ENCODE measurements at places on chromosomes 2 and 18. TPM values are rescaled to one million over a fixed set of nuclear protein-coding genes. Genes with fewer than 3 reads are reported as not detected.

Gene NT5C1B
- total RNA-seq = not detected

Gene LIPG
- total RNA-seq = 0.93 TPM

Gene FBXO48
- total RNA-seq = 0.67 TPM

Gene CAPN14
- 0.22 TPM for total RNA-seq

Gene AMER3
- total RNA-seq = not detected

Gene TNFAIP6
- 5.2 TPM for total RNA-seq

Gene ARHGAP15
- 6.9 TPM for total RNA-seq

Gene DUSP2
- 9.0 TPM for total RNA-seq

Gene UGT1A10
- not detected for total RNA-seq

Gene NGEF
- 4.8 TPM for total RNA-seq

- peak overlapping the region; percentile 27 for H3K27ac ChIP-seq
- peaks cover 37% of the 10 kb centered on the region for H3K4me1 ChIP-seq
- H3K27me3 ChIP-seq = no peaks in the 10 kb centered on the region
- H3K36me3 ChIP-seq = peaks cover 45% of the 10 kb centered on the region
These were observed 12.2 kb downstream of the MYOM1 start for GRCh38 chr18:3207565-3207964.

DNA sequence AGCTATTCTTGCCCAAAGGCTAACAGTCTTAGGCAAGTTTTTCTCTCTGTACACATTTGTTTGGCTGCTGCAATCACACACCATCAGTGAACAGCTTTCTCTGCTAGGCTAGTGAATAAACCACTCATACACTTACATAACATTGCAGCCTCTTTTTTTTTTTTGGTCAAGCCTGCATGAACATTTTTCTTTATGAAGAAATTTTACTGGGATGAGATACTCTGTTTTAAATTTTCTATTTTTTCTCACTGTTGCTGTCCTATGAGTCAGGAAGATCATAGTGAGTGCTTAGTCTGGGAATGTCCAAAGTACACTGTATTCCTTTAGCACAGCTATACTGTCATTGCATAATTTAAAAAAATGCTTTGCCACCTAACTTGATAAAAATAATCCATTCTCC, 58.5 kb downstream of the ROCK1 start:
- H3K4me1 ChIP-seq = no peaks in the 10 kb centered on the region
- H3K36me3 ChIP-seq = no peaks in the 10 kb centered on the region
- DNase-seq = no peak
- H3K27me3 ChIP-seq = no peaks in the 10 kb centered on the region
- no peak overlapping the region for H3K4me3 ChIP-seq

DNA sequence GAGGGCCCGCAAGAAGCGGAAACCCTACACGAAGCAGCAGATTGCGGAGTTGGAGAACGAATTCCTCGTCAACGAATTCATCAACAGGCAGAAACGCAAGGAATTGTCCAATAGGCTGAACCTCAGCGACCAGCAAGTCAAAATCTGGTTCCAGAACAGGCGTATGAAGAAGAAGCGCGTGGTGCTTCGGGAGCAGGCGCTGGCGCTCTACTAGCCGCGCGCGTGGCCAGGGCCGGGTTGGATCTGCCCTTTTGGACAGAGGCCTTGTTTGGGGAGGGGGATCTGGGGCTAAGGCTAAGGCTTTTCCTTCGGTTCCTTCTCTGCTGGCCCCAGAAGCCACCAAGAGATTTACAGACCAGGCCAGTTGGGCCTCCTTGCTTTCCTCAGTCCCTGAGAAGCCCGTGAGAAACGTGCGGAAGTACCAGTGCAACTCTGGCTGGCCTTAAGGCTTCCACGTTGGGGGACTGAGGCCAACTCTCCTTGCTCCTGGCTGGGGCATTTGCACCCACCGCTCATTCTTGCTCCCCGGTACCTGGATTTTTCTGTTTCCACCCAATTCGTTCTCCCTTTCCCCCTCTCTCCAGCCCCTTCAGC, 1.0 kb downstream of the HOXD12 start:
- no peaks in the 10 kb centered on the region for H3K36me3 ChIP-seq
- no peak overlapping the region for H3K4me3 ChIP-seq
- peaks cover 45% of the 10 kb centered on the region for H3K4me1 ChIP-seq
- DNase-seq = no peak
- H3K27me3 ChIP-seq = peaks cover 66% of the 10 kb centered on the region

- no peak overlapping the region for H3K27ac ChIP-seq
- no peaks in the 10 kb centered on the region for H3K36me3 ChIP-seq
- DNase-seq = no peak
- no peak overlapping the region for H3K4me3 ChIP-seq
- no peaks in the 10 kb centered on the region for H3K27me3 ChIP-seq
These were observed 64.3 kb upstream of the MSTN start for GRCh38 chr2:190126798-190127197.

GRCh38 chr2:26653207-26654060, 12.3 kb upstream of the CIB4 start:
- no peaks in the 10 kb centered on the region for H3K27me3 ChIP-seq
- H3K4me1 ChIP-seq = no peaks in the 10 kb centered on the region
- no peak overlapping the region for H3K4me3 ChIP-seq
- no peak for DNase-seq
- H3K27ac ChIP-seq = no peak overlapping the region

GRCh38 chr2:166297951-166298350, 77.8 kb downstream of the SCN9A start:
- H3K4me1 ChIP-seq = no peaks in the 10 kb centered on the region
- no peak overlapping the region for H3K27ac ChIP-seq
- DNase-seq = no peak
- no peaks in the 10 kb centered on the region for H3K27me3 ChIP-seq
- H3K36me3 ChIP-seq = no peaks in the 10 kb centered on the region
- H3K4me3 ChIP-seq = no peak overlapping the region

DNA sequence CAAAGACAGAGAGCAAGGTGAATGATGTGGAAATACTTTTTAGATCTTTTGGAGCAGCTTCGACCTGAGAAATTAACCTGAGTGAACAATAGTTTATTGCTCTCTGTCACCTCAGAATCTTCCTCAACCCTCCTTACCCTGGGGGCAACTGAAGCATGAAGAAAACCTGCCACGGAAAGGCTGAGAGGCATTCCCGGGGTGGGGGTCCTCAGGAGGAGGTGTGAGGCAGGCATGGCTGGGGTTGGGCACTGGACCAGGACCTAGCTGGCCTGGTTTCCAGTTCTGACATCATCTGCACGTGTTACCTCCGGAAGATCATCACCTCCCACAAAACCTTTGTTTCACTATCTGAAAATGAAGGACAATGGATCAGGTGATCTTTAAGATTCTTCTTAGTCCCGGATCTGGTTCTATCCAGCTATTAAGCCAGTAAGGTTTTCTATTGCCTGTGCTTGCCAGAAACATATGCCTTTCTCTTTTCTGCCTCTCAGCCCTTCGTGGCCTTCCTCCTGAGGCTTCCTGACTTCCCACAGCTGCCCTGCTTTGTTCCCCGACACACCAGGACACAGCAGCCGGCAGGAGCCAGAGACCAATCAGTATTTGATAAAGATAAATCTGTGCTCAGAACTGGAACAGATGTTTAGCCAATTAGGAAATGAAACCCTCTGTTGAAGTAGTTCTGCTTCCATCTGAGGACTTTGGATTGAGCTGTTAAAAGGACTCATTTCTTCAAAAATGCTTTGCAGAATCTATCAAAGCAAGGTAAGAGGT, 232.5 kb downstream of the TDRD15 start:
- H3K27ac ChIP-seq = no peak overlapping the region
- H3K36me3 ChIP-seq = no peaks in the 10 kb centered on the region
- no peaks in the 10 kb centered on the region for H3K4me1 ChIP-seq
- H3K4me3 ChIP-seq = no peak overlapping the region

DNA sequence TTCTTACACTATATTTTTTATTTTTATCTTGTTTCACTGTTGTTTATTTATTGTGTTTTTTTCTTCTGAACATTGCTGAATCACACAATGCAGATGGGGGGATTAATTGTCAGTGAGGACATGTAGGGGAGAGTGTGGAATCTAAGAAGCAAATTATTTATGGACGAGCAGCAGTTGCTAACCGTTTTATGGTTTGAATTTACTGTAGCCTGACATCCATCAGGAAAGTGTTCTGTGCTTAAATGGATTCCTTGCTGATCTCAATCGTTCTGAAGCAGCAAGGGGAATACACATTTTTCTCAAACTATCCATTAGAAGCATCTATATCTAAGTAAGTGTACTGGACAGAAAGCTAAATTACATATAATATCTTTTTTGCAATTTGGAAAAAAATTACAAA, 119.5 kb downstream of the CD8B2 start:
- DNase-seq = no peak
- no peaks in the 10 kb centered on the region for H3K4me1 ChIP-seq
- no peak overlapping the region for H3K27ac ChIP-seq
- no peaks in the 10 kb centered on the region for H3K36me3 ChIP-seq

GRCh38 chr18:62198259-62198658, 11.2 kb downstream of the RELCH start:
- H3K27ac ChIP-seq = no peak overlapping the region
- H3K4me1 ChIP-seq = no peaks in the 10 kb centered on the region
- H3K4me3 ChIP-seq = no peak overlapping the region
- H3K36me3 ChIP-seq = no peaks in the 10 kb centered on the region

DNA sequence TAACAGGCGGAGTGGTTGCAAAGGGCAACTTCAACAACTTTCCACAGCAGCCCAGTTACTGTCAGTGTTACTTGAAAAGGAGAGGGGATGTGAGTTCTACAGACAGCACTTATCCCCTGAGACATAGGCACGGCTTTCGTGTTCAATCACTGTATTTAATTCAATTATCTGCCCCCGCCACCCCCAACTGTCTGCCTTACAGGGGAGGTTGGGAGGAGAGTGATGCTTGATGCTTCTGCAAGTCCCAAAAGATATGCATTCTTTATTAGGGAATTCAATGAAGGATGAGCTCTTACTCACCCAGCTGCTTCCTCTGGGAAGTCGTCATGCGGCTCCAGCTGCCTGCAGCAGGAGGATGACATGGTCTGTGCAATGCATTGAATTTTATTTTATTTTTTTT, 639.9 kb downstream of the DCC start:
- DNase-seq = no peak
- no peaks in the 10 kb centered on the region for H3K4me1 ChIP-seq
- H3K27ac ChIP-seq = no peak overlapping the region
- no peaks in the 10 kb centered on the region for H3K27me3 ChIP-seq

- no peak overlapping the region for H3K27ac ChIP-seq
- DNase-seq = no peak
- H3K4me1 ChIP-seq = no peaks in the 10 kb centered on the region
- H3K4me3 ChIP-seq = no peak overlapping the region
- H3K36me3 ChIP-seq = no peaks in the 10 kb centered on the region
- no peaks in the 10 kb centered on the region for H3K27me3 ChIP-seq
These were observed 568.8 kb upstream of the ZEB2 start for GRCh38 chr2:145088756-145089155.

- H3K36me3 ChIP-seq = no peaks in the 10 kb centered on the region
- no peak overlapping the region for H3K27ac ChIP-seq
- no peak for DNase-seq
These were observed 119.3 kb downstream of the ABCA12 start for GRCh38 chr2:215019085-215019484.

- no peak for DNase-seq
- no peaks in the 10 kb centered on the region for H3K4me1 ChIP-seq
- no peak overlapping the region for H3K4me3 ChIP-seq
These were observed 448.3 kb upstream of the POU3F3 start for GRCh38 chr2:104405623-104406022.

- H3K27me3 ChIP-seq = no peaks in the 10 kb centered on the region
These were observed 1060.6 kb upstream of the FANCL start for GRCh38 chr2:59301466-59302402.

DNA sequence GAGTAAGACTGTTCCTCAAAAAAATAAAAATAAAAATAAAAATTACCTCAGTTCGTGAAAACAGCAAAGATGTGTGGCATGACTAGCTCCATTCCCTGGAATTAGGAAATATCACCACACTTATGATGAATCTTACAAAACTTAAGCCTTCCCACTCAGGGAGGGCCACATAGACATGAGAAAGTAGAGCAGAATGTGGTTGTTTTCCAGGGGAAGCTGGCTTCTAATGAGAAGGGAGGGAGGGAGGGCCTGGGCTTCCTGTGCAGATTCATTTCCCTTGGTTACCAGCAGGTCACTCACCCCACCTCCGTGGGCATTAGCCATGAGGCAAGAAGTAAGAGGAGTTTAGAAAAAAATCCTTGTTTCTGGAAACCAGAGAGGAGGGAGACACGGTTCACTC, 95.9 kb upstream of the RMDN2 start:
- DNase-seq = no peak
- no peaks in the 10 kb centered on the region for H3K4me1 ChIP-seq
- no peaks in the 10 kb centered on the region for H3K36me3 ChIP-seq
- peak overlapping the region; percentile 69 for H3K27ac ChIP-seq
- no peak overlapping the region for H3K4me3 ChIP-seq

DNA sequence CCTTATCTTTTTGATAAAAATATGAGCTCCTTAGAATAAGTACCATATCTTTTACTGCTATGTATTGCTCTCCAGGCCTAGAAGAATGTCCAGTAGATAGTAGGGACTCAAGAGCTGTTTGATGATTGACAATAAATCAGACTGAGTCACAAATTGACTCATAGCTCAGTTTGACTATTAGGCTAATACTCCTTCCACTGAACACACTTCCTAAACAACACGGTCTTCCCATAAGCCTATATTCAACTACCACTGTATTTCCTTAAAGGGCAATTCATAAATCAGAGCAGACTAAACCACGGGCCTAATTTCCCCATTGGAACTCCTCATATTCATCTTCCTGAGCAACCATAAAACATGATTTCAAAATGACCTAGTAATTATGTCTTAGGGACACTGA, 258.5 kb downstream of the ALK start:
- H3K27me3 ChIP-seq = no peaks in the 10 kb centered on the region
- H3K4me1 ChIP-seq = no peaks in the 10 kb centered on the region
- no peak for DNase-seq
- no peak overlapping the region for H3K27ac ChIP-seq
- no peaks in the 10 kb centered on the region for H3K36me3 ChIP-seq

DNA sequence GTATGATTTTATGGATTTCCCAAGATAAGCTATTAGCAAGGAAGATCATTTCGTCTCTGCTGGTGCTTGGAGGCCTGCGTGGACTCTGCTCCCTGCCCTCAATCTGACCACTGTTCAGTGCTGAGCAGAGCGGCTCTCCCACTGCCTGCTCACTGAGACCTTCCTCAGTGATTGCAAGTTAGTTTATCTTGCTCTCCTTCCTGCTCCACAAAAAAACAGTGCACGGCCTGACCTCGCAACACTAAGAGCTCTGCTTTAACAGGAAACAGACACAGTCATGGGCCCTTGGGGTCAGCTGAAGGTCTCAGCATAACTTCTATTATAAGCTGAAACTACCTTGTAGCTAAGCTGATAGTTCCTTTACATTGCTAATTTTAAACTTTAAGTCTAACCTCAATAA, 53.1 kb downstream of the PRELID3A start:
- no peaks in the 10 kb centered on the region for H3K4me1 ChIP-seq
- H3K36me3 ChIP-seq = peaks cover 42% of the 10 kb centered on the region
- H3K27ac ChIP-seq = no peak overlapping the region
- no peaks in the 10 kb centered on the region for H3K27me3 ChIP-seq
- no peak for DNase-seq

- H3K4me3 ChIP-seq = no peak overlapping the region
- no peaks in the 10 kb centered on the region for H3K36me3 ChIP-seq
- no peaks in the 10 kb centered on the region for H3K27me3 ChIP-seq
- no peak for DNase-seq
- H3K4me1 ChIP-seq = no peaks in the 10 kb centered on the region
These were observed 65.4 kb upstream of the CTNNA2 start for GRCh38 chr2:79447463-79447862.

- no peak for DNase-seq
- H3K4me1 ChIP-seq = no peaks in the 10 kb centered on the region
- H3K27ac ChIP-seq = no peak overlapping the region
- H3K4me3 ChIP-seq = no peak overlapping the region
- no peaks in the 10 kb centered on the region for H3K27me3 ChIP-seq
- no peaks in the 10 kb centered on the region for H3K36me3 ChIP-seq
These were observed 825.7 kb downstream of the SUCLG1 start for GRCh38 chr2:83633423-83633822.

GRCh38 chr2:123597988-123598387, 427.1 kb upstream of the CNTNAP5 start:
- no peak overlapping the region for H3K4me3 ChIP-seq
- H3K36me3 ChIP-seq = no peaks in the 10 kb centered on the region
- H3K4me1 ChIP-seq = no peaks in the 10 kb centered on the region
- H3K27ac ChIP-seq = no peak overlapping the region

Data from right atrium auricular region (tissue), 2 donors.